ENCODE measurements at places on chromosomes 5 and 9.

DNA sequence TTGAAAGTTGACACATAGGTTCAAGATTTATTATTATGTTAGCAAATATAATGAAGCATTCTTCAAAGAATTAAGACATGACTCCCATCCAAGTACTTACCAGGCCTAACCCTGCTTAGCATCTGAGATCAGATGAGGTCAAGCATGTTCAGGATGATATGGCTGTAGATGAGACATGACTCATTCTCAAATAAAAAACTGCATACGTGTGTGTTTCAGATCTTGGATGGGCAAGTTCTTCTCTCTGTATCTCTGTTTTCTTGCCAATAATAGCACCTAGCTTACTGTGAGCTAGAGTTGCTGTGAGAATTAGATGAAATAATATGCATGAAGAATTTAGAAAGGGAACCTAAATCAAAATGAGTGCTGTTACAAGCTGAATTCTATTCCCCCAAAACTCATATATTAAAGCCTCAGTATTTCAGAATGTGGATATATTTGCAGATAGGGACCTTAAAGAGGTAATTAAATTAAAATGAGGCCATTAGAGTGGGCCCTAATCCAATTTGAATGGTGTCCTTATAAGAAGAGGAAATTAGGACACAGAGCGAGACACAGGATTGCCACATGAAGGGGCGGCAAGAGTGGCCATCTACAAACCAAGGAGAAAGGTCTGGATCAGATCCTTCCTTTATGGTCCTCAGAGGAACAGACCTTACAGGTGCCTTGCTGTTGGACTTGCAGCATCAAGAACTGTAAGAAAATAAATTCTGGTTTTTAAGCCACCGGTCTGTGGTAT lies 146.2 kb downstream of the MARCHF11 start:
- DNase-seq = no peak

DNA sequence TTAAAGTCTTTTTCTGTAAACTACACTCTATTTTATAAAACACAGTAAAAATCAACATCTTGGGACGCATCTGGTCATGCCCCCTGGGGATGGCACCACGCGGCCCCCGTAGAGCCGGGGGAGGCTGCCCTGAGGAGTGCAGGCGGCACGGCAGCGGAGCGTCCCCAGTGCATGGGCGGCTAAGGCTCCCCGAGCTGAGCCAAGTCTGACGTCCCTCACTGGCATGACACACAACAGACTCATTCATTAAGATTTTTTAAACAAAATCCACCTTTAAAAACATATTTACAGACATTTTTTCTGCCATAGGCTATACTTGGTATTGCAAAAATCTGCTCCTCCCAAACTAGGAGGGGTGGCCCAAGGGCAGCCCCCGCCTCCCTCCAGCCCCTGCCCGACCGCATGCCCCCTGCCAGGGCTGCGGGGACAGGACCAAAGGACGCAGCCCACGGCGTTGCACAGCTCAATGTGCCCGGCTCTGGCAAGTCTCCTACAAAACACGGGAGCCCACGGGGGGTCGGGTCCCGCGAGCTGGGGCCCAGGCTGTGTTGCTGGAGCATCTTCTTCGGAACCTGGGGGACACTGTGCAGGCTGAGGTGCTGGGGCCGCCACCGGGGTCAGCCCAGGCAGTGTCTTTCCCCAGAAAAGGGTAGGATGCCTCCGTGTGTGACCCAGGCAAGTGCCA lies 11.8 kb upstream of the SEC16A start:
- no peak for DNase-seq

DNA sequence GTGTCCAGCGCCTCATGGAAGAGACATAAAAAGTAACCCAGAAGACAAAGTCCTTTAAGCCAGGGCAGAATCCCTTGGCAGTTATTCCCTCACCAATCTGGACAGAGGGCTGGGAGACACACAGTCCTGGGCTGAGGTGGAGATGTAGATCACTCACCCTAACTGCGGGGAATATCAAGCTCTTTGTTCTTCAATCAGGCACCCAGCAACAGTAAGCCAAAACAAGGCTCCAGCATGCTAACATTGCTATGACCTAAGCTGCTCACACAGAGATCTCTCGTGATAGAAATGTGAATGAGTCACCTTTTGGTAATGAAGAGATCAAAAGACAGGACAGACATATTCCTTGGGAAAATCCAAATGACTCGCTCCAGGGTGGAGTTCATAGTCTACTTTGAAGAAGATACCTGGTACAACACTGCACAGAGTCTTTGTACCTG lies 101.3 kb downstream of the FBN2 start:
- no peak for DNase-seq

DNA sequence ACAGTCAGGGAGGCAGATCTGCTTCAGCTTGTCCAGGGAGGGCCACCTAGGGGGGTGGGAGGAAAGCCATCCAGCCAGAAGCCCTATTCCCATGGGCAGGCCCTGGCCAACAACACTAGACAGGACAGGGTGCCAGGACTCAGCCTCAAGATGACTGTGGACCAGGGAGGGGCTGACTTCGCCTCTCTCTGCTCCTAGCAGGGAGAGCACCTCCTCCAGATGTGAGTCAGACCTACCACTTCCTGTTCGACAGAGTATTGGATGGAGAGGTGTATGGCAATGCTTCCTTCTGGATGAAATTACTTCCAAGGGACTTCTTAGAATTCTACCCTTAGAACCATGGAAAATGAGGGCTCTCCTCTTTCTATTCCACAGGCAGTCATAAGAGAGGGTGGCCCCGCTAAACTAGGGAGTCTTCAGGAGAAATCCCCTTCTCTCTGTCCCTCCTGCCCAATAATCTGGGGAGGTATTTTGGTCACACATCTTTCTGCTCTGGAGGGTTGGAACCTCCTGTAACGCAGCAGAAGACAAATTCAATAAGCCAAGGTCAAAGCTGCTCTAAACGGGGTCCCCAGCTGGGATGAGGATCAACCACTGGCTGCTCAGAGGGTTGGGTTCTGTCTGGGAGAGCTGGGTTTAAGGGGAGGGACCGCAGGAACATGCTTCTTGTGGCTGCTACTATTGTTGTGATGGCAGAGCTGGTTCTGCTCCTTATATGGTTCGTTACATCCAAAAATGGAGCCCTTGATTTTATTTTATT lies 23.2 kb upstream of the RCL1 start:
- no peak for DNase-seq

GRCh38 chr5:166595274-166595951 lies 1696.0 kb upstream of the WWC1 start:
- DNase-seq = no peak

DNA sequence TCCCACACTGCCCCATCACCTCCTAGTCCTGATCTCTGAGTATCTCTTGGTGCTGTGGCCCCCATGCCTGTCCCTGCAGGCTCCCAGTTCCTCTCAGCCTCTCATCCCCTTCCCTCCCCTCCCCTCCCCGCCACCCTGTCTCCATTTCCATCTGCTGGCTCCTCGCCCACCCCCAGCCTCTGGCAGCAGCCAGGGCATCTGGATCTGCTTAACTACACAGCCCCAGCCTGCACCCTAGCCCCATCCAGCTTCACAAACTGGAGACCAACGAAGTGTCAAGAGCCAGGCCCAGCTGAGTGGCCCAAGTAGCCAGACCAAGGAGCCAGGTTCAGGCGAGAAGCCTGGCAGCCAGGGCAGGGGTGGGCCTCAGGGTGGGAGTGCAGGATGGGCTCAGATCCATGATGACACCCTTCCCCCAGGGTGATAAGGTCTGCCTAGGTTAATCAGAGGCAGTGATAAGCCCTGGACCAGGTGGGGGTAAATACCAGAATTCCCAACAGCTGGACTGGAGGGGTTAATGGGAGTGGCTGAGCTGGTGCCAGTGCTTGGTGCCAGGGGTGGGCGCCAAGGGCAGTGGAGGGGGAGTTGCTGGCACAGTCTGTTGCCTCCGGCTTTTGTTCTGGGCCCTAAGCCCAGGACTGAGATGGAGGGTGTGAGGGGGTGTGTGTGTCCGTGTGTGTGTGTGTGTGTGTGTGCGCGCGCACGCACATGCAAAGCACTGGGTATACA lies 2.5 kb downstream of the IL11RA start:
- no peak for DNase-seq

DNA sequence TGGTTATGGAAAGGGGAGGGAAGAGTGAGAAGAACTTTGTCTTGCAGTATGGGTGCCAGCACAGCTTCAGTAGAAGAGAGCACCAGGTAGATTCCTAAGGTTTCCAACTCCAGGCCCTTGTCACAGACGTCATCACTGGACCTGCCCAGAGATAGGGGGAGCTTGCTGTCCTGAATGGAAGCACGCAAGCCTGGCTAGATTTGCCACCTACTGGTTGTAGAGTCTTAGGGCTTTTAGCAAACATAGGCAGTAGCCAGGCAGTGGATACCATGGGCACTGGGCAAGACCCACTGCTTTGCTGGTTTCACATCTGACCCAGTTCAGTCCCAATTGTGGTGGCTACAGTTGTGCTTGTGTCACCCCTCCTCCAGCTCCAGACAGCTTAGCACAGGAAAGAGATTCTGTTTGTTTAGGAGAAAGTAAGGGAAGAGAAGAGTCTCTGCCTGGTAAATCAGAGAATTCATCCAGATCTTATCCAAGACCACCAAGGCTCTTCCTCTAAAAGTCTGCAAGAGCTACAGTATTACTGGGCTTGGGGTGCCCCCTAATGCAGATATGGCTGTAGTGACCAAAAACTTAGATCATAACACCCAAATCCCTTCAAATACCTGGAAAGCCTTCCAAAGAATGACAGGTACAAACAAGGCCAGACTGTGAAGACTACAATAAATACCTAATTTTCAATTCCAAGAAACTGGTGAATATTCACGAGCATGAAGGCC lies 158.9 kb downstream of the HINT1 start:
- no peak for DNase-seq

DNA sequence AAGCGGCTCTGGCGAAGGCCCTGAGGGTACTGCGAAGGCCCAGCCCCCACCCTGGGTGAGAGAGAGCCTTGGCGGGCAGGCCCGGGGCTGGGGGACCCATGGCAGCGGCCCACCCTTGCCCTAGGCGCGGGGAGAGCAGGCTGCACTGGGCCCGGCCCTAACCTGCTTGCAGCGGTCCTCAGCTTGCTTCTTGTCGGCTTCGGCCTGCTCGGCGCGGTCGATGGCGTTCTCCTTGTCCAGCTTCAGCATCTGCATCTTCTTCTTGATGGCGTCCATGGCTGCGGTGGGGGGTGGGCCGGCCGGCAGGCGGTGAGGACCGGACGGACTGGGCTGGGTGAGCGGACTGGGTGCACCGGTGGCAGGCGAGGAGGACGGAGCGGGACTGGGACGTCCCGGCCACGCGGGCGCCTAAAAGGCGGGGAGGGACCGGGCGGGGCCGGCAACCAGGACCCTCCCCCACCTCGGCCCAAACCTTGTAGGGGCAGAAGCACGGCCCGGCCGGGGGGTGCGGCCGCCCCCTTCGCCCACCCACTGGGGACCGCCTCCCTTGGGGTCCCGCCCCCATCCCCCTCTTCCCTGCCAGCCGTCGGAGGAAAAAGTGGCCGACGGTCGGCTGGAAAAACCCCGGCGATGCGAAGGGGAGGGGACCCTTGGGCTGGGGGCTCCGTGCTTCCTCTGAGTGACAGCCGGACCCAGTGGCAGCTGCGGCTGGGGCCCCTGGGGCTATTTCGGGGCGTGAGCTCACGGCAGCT lies at the start of gene TPM2:
Gene TPM2, minus strand, starts transcription at position 384 of the 752 bp plus-strand sequence. Its CDS starts 108 bp downstream, at position 276.
- no peak for DNase-seq

DNA sequence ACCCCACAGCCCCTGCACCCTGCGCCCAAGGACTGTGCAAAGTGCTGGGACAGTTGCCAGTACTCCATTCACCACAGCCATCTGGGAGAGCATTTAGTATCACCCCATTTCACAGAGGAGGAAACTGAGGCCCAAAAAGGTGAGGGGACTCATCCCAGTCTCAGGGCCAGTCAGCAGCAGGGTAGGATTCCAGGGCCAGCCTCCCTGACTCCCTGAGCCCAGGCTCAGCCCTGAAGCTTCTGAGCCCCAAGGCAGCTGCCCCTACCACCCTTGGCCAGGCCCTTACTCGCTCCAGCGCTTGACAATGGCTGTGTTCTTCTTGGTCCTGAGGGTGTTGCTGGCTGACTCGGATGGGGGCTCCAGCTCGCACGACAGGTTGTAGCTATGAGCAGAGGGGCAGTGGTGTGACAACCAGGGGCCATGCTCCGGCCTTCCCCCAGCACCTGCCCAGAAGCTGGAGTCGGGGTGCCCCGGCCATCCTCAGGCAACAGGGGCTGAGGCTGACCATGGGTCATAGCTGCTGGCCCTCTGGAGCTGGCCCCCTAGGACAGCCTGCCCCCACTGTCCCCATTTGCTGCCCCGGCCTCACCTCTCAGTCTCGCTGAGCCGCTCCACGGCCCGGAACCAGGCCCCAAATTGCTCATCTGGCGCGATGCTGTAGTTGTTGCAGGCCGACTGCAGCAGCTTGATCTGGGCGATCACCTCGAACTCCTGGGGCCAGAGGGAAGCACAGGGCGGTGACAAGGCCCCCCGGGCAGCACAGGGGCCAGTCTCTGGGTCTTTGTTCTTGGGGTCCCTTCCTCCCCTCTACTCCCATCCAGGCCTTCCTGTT lies 18.6 kb downstream of the RALGDS start:
- no peak for DNase-seq

GRCh38 chr9:112864403-112864802 lies 26.3 kb downstream of the SLC46A2 start:
- DNase-seq = no peak

GRCh38 chr5:55446640-55447351 lies 88.0 kb downstream of the PLPP1 start:
- DNase-seq = no peak

DNA sequence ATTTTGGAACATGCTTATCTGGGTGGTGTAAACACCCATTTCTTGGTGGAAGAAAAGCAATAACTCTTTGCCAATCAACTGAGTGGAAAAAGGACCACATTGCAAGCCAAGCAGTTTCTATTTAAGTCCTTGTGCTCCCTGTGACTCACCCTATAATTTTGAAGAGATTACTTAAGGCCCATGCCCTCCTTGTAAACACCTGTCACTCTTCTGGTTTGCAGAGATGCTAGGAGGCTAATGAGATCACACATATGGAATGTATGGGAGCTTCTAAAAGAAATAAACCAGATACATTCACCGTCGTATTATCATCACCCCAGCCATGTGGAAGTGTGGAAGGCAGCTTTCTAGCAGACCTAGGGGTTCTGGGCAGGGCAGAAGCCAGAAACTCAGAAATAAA lies 337.1 kb downstream of the GADD45G start:
- DNase-seq = no peak

- no peak for DNase-seq
Measured at GRCh38 chr9:98455256-98456155, 200.1 kb upstream of the TBC1D2 start.

- DNase-seq = no peak
Measured at GRCh38 chr5:145811834-145812625, 23.1 kb downstream of the PRELID2 start.

- DNase-seq = no peak
Measured at GRCh38 chr5:10367579-10367978, 14.1 kb downstream of the MARCHF6 start.

GRCh38 chr9:126151031-126151685 lies 175.5 kb upstream of the MVB12B start:
- DNase-seq = no peak

GRCh38 chr5:29697785-29698414 lies 1495.6 kb upstream of the CDH6 start:
- DNase-seq = no peak

- no peak for DNase-seq
Measured at GRCh38 chr9:87620731-87621322, 105.1 kb upstream of the CTSL start.
